Bone marrow (tissue), 2 donors: ENCODE measurements at places on chromosomes 13 and 19.
A peak's percentile ranks its signal among the peaks of the same experiment; 100 is the strongest.

DNA sequence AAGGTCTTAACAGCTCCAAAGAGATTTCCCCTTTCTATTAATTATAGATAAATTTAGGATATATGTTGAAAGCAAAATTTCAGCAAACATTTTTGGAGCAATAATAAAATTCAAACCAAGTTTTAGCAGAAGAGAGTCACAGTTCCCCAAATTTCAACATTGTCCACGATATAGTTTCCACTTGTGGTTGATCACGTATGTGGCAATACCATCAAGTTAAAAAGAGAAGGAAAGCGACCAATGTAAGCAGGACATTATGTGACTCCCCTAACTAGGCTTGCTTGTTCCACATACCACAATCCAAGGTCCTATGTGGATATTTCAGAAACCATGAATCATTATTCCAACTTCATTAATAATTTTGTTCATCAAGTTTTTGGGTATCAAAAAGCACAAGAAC, 52.8 kb downstream of the ELF1 start:
- peak; percentile 35 for DNase-seq

- DNase-seq, result no peak
These were observed 517.4 kb downstream of the RFC3 start for GRCh38 chr13:34335014-34336007.

GRCh38 chr19:12230751-12231733, 63.6 kb downstream of the ZNF44 start:
- no peak for DNase-seq

- DNase-seq, result no peak
These were observed 92.7 kb downstream of the FGF14 start for GRCh38 chr13:102309110-102309509.
